ENCODE measurements at places on chromosomes 6 and 20.
A peak's percentile ranks its signal among the peaks of the same experiment; 100 is the strongest.

DNA sequence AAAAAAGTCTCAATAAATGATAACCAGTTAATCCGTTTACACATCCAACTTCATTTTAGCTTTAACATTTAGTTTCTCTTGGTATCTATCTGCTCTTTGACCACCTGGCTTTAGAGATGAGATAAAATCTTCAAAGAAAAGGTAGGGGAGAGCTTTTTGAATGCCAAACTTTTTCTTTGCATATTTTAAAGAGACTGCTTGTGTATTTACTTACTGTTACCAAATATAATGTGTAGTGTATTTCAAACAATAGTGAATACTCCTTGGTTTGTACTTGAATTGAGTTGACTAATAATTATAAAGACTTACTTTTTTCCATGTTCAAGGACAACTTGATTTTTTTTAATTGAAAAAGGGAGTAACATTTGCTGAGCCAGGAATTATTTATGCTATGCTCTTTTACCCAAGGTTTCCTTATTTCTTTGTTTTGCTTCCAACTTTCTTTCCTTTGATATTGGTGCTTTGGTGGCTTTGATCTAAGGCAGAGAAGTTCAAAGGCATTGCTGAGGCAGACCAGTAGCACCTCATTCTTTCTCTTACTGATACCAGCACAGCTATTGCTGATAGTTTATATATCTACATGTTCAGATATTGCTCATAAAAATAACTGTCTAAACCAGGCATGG lies 7.8 kb downstream of the CCDC170 start:
- no peak for DNase-seq

DNA sequence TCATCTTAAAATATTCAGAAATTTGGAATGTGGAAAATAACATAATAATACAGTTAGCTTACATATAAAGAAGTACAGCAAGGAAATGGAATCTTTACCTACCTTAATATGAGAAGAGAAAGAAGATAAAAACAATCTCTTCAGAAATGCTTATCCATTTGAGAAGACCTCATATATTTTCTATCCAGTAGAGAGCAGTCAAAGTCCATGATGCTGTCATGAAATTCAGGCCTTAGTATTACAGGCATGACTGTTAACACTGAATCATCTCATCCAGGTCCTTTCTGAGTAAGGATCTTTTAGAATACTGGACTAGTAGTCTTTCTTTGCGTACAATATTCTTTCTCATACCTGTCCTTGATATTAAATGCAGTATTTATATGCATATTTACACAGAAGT lies 713.4 kb downstream of the CD109 start:
- no peak for DNase-seq

- no peak for DNase-seq
These were observed 66.7 kb downstream of the CD164 start for GRCh38 chr6:109315341-109316110.

GRCh38 chr20:57710841-57711240 lies 1.0 kb upstream of the PMEPA1 start:
- DNase-seq: no peak

DNA sequence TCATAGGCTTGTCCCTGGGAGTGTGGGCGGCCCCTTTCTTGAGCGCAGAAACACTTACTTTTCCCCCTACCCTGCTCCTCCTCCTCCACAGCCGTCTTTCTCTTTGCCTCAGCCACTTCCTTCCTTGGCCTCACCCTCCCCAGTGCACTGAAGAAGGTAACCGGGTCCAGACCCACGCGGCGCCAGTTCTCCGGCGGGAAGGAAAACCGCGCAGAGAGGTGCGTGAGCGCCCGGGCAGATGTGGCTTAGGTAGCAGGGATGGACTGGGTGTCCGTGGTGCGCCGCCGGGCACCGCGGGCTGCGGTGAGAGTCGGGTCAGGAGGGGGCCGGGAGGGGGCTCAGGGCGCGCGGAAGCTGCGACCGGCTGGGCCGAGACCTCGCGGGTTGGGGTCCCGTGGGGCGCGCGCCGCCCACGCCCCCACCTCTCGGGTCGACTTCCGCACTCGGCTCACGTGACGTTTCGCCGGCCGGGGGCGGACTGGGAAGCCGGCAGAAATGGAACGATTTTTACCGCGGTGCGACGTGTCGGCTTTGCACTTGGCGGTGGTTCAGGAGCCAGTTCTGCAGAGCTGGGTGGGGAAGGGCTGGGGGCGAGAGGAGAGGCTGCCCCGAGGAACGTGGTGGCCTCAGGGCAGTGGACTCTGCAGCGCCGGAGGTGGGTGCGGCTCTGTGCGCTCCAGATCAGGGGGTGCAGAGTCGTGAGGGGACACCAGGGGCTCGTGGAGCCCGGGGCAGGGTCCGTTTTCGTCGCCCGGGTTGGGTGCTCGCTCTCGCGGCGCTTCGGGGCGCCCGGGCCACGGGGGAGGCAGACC lies at the start of gene ABRACL:
TSS of gene ABRACL (plus strand) at position 88 of the 812 bp plus-strand sequence. CDS start 5,416 bp downstream, outside the sequence.
- peak; percentile 34 for DNase-seq

DNA sequence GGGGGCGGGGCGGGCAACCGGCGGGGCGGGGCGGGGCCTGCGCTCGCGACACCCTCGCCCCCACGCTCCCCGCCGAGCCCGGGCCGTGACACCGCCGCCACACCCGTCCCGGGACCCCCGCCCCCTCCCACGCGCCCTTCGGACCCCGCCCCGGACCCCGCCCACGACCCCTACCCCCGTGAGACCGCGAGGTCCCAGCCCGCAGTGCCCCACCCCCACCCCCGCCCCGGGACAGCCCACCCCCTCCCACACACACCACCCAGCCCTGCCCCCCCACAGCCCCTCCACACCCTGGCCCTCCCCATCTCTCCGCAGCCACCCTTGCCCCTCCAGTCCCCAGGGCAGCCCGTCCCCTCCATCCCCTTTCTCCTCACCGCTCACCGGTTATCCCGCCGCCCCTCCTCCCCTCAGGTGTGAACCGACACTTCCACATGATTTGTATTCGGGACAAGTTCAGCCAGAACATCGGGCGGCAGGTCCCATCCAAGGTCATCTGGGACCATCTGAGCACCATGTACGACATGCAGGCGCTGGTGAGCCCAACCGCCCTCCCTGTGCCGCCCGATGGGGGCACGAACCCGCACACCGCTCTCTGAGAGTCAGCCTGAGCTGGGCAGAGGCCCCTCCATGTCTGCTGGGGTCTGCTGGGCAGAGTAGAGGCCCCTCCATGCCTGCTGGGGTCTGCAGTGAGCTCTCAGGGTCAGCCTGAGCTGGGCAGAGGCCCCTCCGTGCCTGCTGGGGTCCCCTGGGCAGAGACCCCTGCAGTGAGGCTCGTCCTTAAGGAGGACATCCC lies 622 bp downstream of the MRGBP start:
- no peak for DNase-seq

- DNase-seq: no peak
These were observed 559.7 kb upstream of the POU3F2 start for GRCh38 chr6:98274691-98275090.

- peak; percentile 59 for DNase-seq
These were observed 79.3 kb upstream of the AGPAT4 start for GRCh38 chr6:161353208-161353613.

DNA sequence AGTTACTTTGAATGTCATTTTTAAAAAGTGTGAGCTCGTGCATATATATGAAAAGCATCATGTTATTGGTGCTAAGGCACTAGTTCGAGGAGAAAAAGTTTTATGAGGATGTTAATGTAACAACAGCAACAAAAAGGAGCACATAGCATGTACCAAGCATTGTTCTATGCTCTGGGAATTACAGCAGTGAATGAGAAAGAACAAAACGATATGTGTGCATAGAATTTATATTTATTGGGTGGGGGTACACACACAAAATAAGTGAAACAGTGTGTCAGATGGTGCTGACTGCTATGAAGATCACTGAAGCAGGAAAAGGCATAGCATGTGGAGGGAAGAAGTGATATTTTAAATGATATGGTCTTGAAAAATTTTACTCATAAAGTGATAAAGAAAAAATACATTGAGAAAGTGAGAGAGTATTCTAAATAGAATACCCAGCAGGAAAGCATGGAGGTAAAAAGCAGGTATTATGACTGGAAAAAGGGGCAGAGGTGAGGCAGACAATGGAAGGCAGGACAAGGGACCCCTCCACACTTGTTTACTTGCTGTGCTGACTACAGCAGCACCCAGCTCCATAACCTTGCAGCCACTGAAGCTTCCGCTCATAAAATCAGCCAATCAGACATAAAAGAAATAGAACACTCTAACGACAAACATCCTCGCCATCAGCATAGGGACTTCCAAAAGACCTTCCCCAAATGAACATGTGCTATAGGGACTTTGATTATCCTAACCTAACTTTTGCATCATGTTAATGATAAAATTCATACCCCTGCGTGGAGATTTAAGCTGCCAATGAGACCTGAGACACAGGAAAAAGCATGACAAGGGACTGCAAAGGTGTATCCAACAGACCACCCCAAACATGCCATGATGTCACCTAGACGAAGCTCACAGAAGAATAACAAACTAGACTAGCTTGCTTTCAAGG lies 119.9 kb downstream of the HFE start:
- no peak for DNase-seq

DNA sequence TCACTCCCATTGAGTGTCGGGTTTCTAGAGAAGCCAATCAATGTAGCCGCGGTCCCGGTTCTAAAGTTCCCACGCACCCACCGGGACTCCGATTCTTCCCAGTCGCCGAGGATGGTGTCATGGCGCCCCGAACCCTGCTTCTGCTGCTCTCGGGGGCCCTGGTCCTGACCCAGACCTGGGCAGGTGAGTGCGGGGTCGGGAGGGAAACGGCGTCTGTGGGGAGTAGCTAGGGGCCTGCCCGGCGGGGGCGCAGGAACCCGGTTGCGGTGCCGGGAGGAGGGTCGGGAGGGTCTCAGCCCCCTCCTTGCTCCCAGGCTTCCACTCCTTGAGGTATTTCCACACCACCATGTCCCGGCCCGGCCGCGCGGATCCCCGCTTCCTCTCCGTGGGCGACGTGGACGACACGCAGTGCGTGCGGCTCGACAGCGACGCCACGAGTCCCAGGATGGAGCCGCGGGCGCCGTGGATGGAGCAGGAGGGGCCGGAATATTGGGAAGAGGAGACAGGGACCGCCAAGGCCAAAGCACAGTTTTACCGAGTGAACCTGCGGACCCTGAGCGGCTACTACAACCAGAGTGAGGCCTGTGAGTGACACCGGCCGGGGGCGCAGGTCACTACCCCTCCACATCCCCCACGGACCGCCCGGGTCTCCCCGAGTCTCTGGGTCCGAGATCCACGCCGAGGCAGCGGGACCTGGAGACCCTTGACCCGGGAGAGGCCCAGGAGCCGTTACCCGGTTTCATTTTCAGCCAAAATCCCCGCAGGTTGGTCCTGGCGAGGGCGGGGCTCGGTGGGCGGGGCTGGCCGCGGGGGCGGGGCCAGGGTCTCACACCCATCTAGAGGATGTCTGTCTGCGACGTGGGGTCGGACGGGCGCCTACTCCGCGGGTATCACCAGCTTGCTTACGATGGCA lies 35.2 kb upstream of the HLA-G start:
- DNase-seq: no peak

DNA sequence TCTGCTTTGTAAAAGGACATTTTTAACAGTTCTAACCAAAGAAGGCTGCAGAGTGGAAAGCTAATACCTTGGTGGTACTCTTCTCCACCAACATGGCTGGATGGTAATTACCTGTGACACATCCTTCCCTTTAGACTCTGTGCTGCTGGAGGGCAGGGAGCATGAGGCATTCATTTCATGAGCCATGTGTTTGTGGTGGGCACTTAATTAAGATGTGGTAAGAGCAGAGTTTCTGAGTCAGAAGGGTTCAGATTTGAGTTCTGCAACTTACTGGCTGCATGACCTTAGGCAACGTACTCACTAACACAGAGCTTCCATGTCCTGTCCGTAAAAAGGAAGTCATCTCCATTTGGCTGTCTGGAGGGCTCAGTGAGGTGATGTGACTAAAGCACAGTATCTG lies 9.1 kb upstream of the ZNF133 start:
- no peak for DNase-seq

- peak; percentile 37 for DNase-seq
These were observed 54.5 kb downstream of the KCNB1 start for GRCh38 chr20:49427751-49428518.

DNA sequence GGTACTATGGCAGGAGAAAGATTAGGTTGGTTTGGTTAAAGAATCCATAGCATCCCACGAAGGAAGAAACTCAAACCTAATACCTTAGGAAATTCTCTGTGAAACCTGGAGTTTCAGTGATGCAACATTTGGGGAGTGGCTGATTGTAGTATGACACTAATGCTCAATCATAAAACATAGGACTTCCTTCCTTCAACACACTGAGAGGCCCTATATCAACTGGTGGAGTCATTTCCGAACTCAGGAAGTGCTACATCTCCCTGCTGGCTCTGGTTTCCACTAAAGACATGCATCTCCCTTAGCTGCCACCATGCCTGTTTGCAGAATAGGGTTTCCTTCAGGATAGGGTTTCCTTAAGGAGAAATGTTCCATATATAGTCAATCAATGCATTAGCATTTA lies 5.2 kb upstream of the MANEA start:
- DNase-seq: no peak

GRCh38 chr20:9409352-9409751 lies 105.0 kb upstream of the LAMP5 start:
- no peak for DNase-seq

DNA sequence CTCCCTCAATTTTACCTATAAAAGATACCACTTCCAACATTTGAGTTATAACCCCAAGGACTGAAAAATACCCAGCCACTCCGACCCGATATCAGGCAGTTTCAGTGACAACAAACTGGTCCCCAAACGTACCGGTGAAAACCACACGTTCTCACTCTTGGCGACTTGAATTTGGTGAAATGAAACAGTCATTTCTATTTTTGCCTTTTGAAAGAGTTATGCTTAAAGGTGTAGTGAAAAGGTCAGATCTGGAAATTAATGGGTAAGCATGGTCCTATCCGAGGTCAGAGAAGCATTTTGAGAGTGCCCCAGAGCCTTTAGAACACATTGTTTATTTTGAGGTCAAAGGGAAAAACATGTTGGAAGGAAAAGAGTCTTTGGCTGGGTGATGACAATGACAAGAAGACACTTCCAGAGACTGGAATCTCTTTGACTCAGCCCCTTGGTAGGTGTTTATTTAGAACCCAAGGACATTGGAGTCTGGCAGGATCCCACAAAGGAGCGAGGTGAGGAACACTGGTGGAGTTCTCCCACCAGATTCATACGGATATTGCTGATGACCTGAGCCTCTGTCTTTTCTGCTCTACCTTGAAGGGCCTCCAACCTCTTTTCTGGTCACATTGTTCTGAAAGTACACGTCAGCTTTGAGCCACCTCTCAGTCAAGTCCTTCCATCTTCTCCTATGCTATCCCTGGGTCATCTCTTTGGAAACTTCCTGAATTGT lies 235.0 kb downstream of the GMPR start:
- no peak for DNase-seq

DNA sequence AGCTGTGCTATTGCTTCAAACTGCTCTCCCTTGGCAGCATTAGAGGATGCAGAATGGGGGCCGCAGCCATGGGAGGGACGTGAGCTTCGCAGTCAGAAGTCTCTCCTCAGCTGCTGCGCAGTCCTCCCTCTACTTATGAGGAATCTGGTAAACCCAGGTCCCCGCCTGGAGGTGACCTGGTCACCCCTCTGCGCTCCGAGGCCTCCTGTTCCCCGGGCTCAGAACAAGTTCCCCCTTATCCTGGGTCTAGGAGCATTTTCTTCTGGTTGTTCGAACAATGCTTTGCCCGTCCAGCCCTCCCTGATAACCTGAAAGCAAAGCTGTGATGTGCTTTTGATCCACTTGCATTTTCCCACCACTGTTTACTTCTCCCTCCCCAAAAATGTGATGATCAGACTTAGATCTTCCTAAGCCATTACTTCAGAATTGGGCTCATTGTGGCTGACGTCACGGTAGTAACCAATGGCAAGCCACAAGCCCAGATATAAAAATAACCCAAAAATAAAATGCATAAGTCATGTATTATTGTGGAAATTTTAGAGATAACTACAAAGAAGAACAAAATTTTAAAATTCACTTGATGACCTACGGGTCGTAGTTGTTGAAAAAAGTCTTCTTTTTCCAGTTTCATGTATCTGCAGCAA lies 80.7 kb downstream of the SERAC1 start:
- DNase-seq: no peak
